ENCODE measurements at places on chromosomes 3 and 15.

DNA sequence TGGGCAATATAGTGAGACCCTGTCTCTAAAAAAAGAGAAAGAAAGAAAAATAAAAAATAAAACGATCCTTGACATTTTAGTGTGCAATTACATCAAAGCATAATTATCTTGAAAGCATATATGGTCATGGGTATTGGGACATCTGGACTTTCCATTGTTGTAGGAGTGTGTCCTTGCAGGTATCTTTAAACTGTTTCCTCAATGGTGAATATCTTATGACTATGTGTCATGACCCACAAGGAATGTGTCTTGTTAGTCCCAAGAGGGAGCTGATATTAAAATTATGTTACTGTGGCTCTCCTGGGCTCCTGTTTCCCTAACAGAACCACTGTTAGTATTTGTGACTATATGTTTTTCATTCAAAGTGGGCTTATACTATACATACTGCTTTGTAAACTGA is 26.6 kb downstream of the EIF1B start:
- DNase-seq, result no peak

- no peak for DNase-seq
Observed at GRCh38 chr3:162193148-162194095, 696.8 kb downstream of the OTOL1 start.

- no peak for DNase-seq
Observed at GRCh38 chr15:45704329-45705249, 69.8 kb downstream of the SQOR start.

DNA sequence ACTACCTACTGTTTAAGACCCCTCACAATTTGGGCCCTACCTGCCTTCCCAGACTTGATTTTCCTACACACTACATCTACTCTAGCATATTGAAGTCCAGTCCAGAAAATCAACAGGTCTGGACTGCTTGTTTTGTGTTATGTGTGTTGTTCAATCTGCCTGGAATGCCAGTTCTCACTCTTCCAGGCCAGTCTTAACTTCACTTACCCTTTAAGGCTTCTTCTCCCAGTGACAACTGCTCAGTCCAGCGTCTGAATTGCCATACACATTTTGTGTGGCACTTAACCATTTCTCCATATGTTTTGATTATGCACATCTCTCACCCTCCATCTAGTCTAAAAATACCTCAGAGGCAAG is 1.1 kb downstream of the TICRR start:
- DNase-seq, result no peak

DNA sequence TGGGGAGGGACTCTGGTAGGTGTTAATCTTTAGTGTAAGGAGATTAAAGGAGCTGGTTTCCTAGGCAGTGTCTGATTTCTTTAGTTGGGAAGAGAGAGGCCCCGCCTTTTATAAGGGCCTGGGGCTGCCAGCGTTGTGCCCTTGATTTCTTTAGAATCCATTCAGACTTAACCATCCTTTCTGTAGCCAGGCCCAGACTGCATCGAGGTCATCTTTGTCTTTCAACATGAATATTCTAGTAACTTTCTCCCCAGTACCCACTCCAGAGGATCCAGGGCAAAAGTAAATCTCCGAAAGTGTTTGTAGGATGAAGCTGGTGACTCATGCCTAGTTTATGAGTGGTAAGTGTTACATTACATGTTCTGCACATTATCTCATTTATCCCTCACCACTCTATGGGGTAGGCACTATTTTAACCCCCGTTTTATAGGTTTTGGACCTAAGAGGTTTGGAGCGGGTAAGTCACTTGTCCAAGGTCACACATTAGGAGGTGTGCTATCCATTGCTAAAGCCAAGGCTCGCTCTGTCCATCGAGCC is 11.8 kb upstream of the USP3 start:
- no peak for DNase-seq

- no peak for DNase-seq
Observed at GRCh38 chr3:133113526-133113925, 75.3 kb downstream of the TMEM108 start.

DNA sequence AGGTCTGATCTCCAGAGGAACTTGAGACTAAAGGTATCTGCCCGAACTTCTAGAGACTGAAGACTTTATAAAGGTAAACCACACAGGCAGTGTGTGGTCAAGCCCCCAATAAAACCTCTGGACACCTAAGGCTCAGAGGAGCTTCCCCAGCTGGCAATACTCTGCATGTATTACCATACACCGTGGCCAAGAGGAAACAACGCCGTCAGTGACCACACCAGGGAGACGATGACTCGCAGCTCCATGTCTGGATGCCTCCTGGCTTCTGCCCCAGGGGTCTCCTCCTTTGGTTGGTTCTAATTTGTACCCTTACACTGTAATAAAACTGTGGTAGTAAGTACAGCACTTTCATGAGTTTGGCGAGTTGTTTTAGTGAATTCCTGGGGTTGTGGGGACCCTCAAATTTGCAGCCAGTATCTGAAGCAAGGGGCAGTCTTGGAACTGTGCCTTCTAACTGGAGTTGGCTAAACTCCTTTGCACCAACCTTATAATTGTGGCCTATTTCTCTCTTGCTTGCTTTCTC is 32.1 kb upstream of the BCL2L10 start:
- no peak for DNase-seq

DNA sequence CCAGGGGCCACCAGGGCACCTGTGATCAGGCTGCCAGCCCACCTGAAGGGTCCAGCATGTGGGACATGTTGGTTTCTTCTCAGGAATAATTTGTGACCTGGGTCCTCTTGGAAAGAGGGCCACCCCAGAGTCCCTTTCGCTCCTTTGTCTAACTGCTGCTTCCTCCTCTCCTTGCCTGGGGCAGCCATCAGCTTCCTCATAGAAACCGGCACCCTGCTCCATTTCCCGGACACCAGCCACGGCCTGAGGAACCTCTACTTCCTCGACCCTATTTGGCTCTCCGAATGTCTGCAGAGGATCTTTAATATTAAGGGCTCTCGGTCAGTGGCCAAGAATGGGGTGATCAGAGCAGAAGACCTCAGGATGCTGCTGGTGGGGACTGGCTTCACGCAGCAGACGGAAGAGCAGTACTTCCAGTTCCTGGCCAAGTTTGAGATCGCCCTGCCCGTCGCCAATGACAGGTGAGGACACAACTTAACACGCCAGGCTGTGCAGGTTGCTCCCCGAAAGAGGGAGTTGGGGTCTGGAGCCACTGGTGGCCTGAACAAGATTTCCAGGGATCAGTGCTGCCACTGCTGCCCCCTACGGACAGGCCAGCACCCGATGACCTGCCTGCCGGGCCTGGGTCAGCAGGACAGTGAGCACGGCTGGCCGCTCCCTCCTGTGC is 109.7 kb downstream of the LRRK1 start:
- no peak for DNase-seq

GRCh38 chr15:50267577-50267976 is 2.1 kb upstream of the HDC start:
- no peak for DNase-seq

GRCh38 chr3:46612324-46612723 is at the start of gene FAM240A:
Gene FAM240A (plus strand): TSS chr3:46612525. CDS start chr3:46612684, 159 bp downstream.
- DNase-seq, result peak; percentile 94

- DNase-seq, result peak; percentile 84
Observed at GRCh38 chr3:124818398-124819091, 68.6 kb downstream of the ITGB5 start.

DNA sequence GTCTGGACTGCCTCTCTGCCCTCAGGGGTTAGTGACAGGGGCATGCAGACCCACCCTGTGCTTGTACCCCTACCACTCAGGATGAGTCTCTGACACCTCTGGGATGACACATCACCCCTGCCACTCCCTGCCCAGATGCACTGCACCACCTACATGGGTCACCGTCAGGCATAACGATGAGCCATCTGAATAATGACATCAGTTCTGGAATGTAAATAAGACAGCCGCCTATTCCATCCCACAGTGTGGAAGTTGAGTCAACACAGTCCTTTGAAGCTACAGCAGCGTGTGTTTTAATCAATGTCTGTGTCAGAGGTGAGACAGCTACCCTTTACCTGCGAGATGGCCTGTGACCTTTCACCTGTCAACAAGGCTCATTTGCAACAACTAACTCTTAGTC is 268.7 kb upstream of the ARRDC4 start:
- DNase-seq, result no peak

DNA sequence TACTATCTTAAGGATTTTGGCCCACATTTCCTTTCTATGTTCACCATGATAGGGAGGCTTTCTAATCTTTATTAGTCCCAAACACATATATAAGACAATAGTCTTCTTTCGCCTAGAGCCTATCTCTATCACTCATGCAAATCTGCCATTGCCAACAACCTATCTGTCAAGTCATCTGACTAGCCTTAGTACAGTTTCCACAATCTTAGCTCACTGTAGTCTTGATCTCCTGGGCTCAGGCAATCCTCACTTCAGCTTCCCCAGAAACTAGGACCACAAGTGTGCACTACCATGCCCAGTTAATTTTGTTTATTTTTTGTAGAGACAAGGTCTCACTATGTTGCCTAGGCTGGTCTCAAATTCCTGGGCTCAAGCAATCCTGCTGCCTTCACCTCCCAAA is 6.9 kb downstream of the TMEM39A start:
- no peak for DNase-seq

DNA sequence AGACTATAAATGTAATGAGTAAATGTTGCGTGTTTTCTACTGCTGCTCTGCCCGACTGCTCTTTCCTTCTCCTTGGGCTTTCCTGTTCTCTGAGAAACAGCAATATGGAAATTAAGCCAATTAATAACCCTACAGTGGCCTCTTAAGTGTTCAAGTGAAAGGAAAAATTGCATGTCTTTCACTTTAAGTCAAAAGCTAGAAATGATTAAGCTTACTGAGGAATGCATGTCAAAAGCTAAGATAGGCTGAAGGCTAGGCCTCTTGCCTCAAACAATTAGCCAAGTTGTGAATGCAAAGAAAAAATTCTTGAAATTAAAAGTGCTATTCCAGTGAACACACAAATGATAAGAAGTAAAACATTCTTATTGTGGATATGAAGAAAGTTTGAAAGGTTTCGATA is 55.0 kb downstream of the ATP2C1 start:
- no peak for DNase-seq

DNA sequence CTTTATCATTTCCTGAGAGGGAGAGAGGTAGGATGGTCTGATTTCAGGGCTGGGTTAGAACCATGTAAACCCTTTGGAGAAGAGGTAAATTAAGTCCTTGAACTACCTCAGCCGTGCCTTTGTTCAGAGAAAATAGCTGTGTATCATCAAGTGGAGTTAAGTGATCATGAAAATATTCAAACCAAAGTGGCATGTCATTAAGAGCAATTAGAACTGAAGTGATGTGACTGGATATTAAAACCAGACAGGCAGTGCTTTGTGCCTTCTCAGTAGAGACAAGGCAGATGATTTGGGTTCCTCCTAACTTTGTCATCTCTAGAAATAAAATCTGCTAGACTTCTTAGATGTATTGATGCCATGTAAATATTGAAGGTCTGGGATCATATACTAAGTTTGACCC is 171.5 kb downstream of the IL5RA start:
- DNase-seq, result no peak

GRCh38 chr15:31070867-31071266 is 30.7 kb downstream of the TRPM1 start:
- no peak for DNase-seq

GRCh38 chr3:70409018-70409417 is 96.6 kb upstream of the MDFIC2 start:
- no peak for DNase-seq

All from tongue (tissue), 3 donors.